Activated B cell treated with CpG ODN at 0.5 μM for 24 hours (primary cell): ENCODE measurements at places on chromosomes 12 and 14. TPM values are rescaled to one million over a fixed set of nuclear protein-coding genes. Genes with fewer than 3 reads are reported as not detected.

DNA sequence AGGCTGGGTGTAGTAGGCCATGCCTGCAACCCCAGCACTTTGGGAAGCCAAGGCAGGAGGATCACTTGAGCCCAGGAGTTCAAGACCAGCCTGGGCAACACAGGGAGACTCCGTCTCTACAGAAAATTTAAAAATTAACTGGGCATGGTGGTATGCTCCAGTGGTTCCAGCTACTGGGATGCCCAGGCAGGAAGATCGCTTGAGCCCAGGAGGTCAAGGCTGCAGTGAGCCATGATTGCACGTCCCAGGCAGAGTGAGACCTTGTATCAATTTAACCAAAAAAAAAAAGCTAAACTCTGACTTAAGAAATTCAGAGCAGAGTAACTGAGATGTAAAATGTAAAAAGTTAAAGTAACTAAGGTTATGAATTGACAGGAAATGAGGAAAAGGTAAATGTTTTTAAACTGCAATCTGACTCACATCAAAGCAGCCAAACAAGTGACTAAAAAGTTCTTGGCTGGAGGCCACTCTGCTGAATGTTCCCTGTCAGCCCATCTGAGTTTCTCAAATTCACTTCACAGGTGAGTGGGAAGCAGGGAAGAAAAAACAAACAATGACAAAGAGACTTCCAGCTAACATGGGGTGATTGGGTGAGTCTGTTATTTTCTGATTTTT lies 21.3 kb downstream of the PRKD1 start:
- DNase-seq, result no peak

- DNase-seq, result no peak
Measured at GRCh38 chr12:116631619-116632018, 72.4 kb downstream of the MAP1LC3B2 start.

Gene TESPA1
- total RNA-seq, result 31.5 and 35.5 TPM in 2 replicates

- DNase-seq, result no peak
Measured at GRCh38 chr14:75236467-75236866, 42.2 kb upstream of the FOS start.

GRCh38 chr12:124563809-124564208 lies 3.6 kb downstream of the NCOR2 start:
- no peak for DNase-seq

- no peak for DNase-seq
Measured at GRCh38 chr12:116697716-116698115, 40.2 kb downstream of the SPRING1 start.

Gene PTPRQ
- not detected in 2 replicates for total RNA-seq

GRCh38 chr12:68042212-68042699 lies 53.0 kb downstream of the IFNG-AS1 start:
- no peak for DNase-seq

- DNase-seq, result no peak
Measured at GRCh38 chr14:65790172-65790815, 377.8 kb downstream of the FUT8 start.

Gene KRT71
- total RNA-seq, result not detected in 2 replicates

Gene SMCO2
- not detected in 2 replicates for total RNA-seq
